Epithelial cell of alveolus of lung (primary cell): ENCODE measurements at places on chromosomes 12 and 14. TPM values are rescaled to one million over a fixed set of nuclear protein-coding genes. Genes with fewer than 3 reads are reported as not detected.

The SERPINA5 gene
- total RNA-seq: 0.24 and 0.91 TPM in 2 replicates

The ZDHHC22 gene
- total RNA-seq: not detected in 2 replicates

The NANOG gene
- not detected in 2 replicates for total RNA-seq

The FGF23 gene
- not detected in 2 replicates for total RNA-seq

The PRH2 gene
- 0.13 and 0.48 TPM in 2 replicates for total RNA-seq

The JAG2 gene
- total RNA-seq: 0.48 and 0.78 TPM in 2 replicates

The SLC10A1 gene
- not detected in 2 replicates for total RNA-seq

The PHETA1 gene
- 5.2 and 7.0 TPM in 2 replicates for total RNA-seq

The INHBE gene
- total RNA-seq: 0.24 and 12.4 TPM in 2 replicates

The PRKD1 gene
- 9.1 and 17.2 TPM in 2 replicates for total RNA-seq

The KCNK10 gene
- total RNA-seq: not detected in 2 replicates
